ENCODE measurements at places on chromosomes 2 and 18.

- DNase-seq, result no peak
Measured at GRCh38 chr2:196925768-196926561, 542 bp downstream of the PGAP1 start.

- DNase-seq, result no peak
Measured at GRCh38 chr2:15238028-15238427, 323.1 kb downstream of the NBAS start.

DNA sequence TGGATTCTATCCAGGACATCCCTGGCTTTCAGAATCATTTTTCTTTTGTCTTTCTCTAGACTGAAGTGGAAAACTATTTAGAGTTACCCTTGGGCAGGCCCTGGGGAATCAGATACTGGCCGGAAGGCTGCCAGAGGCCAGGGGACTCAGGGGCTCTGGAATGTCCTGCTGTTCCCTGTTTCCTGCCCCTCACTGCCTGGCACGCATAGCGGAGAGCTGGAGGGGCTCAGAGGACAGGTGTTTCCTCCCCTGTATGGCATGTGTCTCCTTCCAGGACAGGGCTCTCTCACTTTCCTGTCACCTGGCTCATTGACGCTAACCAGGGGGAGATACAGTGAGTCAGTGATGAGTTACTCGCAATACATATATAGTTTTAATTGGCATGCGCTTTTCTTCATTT, 38.8 kb downstream of the DYSF start:
- DNase-seq, result no peak

- no peak for DNase-seq
Measured at GRCh38 chr18:44149706-44150105, 531.0 kb upstream of the SETBP1 start.

DNA sequence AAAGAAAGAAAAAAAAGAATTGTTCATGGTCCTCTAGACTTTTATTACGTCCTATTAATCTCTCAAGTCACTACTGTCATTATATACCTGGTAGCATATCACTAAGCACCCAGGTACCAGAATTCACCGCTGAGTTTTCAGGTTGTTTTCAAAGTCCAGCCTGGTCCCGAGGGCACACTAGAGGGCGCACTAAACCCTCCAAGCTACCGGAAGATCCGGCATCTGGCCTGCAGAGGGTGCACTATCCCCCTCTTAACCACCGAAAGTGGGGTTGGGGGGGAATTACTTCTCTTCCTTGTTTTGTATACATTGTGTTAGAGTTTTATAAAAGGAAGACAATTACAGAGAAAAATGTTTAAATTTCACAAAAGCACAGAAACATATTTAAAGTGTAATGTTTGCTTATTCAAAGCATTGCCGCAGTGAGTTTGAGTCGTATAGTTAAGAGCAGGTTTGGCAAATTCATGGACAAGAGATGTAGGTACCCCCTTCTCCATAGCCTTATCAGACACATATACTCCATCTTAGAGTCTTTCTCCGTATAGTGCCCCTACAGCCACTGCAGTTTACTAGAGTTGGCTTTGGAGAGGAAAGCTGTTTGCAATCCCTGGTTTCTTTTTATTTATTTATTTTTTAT, 19.2 kb downstream of the MOGAT1 start:
- peak; percentile 86 for DNase-seq

DNA sequence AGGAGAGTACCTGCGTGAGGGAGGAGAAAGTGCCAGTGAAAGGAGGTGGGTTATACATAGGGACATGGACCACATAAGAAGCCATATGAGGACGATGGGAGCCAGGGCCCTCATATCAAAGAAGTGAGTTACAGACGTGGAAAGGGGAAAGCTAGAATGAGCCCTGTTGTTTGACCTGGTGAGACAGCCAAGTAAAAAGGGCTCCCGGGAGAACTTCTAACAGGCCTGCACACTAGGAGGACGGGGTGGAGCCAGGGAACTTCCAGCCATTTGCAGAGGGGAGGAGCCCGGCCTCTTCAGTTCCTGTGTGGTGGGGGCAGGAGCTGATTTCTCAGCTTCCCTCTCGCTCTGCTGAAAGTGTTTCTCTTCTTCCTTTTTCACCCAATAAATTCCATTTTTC, 84.1 kb upstream of the SLC66A3 start:
- DNase-seq, result no peak

DNA sequence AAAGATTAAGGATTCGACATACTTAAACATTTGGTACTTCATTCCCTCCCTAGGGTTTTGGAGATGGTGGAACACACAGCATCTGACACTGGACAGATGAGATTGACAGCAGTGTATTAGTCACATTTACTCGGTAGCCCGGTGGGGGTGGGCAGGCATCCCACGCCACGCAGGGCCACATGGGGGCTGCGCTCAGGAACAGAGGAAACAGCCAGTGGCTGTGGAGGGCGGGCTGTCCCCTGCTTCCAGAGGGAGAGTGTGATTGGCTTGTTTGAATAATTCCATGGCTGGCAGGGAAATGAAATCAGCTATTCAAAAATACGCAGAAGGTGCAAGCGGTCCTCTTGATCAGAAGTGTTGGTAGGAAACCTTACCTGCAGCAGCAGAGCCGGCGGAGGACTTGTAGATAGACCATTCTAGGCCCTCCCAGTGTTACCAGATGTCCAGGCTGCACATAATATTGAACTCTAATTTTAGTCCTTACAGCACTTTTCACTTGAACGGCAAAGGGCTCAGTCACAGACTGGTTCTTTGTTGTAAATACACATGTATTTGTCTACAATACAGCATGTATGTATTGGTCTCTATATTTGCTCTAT, 18.5 kb upstream of the SP140L start:
- DNase-seq, result no peak

DNA sequence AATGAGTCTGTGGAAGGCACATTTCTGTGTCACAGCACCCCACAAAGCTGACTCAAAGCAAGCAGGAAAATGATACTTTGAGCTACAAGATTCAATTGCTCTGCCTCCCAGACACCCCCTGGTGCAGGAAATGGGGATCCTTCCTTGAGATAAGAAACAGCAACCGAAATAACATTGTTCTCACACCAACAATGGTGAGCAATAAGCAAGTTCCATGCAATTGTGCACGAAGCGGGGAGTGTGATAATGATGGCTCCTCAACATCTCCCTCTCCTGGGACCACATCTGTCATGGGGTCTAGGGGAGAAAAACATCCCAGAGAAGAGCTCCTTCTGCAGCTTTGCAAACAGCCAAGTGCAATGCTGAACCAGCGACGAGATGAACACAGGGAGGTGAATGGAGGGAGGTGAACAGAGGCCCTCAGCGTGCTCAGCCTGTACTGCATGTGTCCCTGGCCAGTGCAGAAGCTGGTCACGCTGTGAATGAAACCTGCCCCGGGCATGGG, 67.7 kb downstream of the PDCL3 start:
- DNase-seq, result no peak

All from B cell (primary cell).